ENCODE measurements at places on chromosomes 13 and 19.
A peak's percentile ranks its signal among the peaks of the same experiment; 100 is the strongest.

- DNase-seq, result peak; percentile 75
These were observed 807 bp downstream of the MISP3 start for GRCh38 chr19:14073261-14073924.

- no peak for DNase-seq
These were observed 4.9 kb downstream of the UCHL3 start for GRCh38 chr13:75554464-75554863.

DNA sequence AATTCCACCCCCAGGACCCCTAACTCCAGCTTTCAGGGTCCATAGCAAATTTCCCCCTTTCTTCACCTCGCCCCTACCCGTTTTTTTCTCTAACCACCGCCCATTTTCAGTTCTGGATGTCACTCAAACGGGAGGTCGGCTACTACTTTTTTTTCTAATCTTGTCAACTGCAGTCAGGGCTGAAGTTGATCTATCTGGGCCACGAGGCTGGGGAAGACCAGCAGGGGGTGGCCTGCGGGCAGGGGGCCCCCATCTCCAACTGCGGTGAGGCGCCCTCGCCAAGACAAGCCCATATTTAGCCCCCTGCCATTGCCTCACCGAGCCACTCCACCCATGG, 748 bp downstream of the LHFPL6 start:
- no peak for DNase-seq

- DNase-seq, result peak; percentile 72
These were observed 1.8 kb downstream of the LONP1 start for GRCh38 chr19:5718037-5718578.

DNA sequence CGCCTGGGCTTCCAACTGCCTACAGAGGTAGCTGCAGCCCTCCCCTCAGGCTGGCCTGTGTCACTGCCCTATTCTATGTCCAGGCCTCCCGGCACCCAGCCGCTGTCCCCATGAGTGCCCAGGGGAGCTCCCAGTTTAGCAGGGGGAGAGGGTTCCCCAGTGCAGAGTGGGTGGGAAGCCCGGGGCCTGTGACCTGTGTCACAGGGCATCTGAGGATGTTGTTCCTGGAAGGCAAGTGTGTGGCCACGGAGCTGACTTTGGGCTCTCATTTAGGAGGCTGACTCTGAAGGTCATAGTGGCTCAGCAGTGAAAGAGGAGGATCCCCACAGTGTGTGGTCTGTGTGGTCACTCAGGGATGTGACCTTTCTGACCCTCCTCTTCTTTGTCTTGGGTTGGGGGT, 25.1 kb downstream of the PPP1R37 start:
- no peak for DNase-seq

DNA sequence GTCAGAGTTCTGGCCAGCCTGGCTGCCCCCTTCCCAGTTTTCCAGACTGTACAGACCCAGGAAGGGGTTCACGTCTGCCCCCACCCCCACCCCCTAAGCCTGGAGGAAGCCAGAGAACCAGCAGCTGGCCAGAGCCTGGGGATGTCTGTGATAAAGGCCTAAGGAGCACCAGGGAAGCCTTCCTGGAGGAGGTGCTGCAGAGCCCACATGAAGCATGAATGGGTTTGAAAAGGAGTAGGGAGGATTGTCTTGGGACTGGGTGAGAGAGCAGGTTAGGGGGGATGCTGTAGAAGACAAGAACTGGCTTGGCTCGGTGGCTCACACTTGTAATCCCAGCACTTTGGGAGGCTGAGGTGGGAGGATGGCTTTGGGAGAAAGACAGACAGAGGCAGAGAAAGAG, 5.8 kb downstream of the SHKBP1 start:
- no peak for DNase-seq

DNA sequence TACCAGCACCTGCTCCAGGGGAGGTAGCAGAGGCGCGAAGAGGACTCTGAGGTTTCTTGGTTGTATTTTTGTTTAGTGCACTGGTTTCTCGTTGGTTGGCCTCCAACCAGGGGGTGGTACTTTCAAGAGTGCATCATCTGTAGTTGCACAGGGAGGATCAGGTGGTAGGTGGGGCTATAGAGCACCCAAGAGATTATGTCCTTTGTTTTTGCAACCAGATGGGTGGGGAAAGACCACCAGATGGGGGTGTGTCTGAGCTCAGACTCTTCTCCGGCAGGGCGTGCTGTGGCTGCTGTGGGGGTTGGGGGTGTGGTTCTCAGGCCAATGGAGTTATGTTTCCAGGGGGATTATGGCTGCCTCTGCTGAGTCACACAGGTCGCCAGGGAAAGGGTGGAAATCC, 254.4 kb upstream of the KLF12 start:
- no peak for DNase-seq

GRCh38 chr13:20291675-20292074, 59.6 kb upstream of the GJB6 start:
- DNase-seq, result no peak

DNA sequence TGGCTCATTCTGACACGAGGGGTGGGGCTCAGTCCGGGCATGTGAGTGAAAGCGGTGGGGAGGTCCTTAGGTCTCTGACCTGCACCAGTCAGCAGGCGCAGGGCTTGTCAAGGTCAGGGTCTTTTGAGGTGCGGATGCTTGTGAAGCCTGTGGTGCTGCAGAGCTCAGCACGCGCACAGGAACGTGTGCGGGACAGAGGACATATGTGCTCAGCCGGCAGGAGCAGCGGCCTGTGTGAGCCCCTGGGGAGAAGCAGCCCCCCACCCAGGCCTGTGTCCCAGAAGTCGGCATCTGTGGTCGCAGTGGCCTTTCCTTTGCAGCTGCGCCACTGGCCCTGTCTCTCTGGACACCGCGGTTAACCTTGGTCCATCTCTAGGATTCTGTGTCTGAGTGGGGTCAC, 30.9 kb downstream of the ATP4B start:
- DNase-seq, result no peak

GRCh38 chr19:49665351-49666119, at the start of the genes BCL2L12 and IRF3:
TSS of gene BCL2L12 (plus strand) at chr19:49665933. CDS start at chr19:49666693, 760 bp downstream.
TSS of gene IRF3 (minus strand) at chr19:49665857. CDS start at chr19:49664838, 1,019 bp downstream.
- peak; percentile 97 for DNase-seq

DNA sequence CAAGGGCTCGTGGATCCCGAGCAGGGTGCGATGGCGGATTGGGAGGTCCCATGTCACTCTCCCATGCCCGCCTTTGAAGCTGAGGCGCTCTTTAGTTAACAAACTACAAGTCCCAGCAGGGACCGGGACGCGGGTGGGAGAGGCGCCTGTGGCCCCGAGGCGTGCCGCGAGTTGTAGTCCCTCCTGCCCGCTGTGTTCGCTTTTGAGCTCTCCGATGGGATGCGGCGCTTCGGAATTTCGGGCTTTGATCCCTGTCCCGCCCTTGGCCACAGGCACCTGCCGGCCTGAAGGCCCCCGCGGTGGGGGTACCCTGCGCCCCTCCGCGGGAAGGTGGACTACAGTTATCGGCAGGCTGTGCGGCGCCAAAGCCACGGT, 11.0 kb downstream of the CYTH2 start:
- DNase-seq, result no peak

DNA sequence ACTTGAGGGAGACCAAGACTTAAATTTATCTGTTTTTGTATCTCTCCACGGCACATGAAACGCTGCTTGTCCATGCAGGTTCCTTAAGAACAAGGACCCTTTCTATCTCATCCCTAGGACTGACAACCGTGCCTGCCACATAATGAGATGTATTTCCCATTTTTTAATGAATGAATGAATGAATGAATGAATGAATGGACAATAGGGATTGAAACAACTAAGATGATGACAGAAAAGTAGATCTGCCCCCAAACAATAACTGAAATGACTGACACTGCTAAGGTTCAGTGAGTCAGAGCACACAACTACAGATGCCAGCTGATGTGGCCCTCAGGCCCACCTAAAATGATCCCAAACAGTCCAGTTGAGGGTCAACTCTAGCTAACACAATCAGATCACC, 69.8 kb downstream of the USP12 start:
- no peak for DNase-seq

DNA sequence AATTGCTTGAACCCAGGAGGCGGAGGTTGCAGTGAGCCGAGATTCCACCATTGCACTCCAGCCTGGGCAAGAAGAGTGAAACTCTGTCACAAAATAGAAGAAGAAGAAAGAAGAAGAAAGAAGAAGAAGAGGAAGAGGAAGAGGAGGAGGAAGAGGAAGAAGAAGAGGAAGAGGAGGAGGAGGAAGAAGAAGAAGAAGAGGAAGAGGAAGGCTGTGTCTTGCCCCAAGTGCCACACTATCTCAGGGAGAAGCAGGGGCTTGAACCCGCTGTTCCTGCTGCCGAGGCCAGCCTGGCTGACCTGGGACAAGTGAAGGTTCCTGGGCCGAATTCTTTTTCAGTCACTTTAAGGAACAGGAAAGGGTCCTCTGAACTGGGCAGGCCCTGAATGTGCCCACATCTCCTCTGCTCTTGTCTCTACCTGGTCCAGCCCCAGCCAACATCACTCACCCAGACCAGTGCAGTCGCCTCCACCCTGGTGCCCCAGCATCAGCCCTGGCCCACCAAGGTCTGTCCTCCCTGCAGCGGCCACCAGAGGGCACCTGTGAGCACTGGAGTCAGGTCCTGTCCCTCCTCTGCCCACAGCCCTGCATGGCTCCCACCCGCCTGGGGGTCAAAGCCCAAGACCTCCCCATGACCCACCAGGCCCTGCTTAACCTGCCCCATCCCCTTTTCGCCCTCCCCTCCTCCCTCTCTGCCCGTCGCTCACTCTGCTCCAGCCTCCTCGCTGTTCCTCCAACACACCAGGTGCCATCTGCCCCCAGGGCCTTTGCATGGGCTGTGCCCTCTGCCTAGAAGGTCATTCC, 20.0 kb downstream of the TICAM1 start:
- DNase-seq, result peak; percentile 69

- no peak for DNase-seq
These were observed 954.1 kb upstream of the MIR17HG start for GRCh38 chr13:90393408-90393807.

DNA sequence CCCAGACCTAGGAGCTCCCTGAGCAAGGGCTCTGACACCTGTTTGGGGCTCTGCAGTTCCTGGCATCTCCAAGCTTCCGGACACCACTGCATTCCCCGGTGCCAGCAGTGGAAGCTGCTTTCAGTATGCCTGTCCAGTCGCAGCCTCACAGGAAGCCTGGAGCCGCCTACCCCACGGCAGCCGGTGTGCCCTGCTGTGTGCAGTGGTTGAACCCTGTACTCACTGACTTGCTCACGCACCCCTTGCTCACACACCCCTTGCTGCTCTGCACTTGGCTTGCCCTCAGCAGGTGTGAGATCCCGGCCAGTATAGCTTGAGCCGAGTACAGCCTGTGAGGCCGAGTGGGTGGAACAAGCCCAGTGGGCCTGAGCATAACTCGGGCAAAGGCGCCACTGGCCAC, 70.3 kb downstream of the PIBF1 start:
- no peak for DNase-seq

GRCh38 chr19:13557756-13558398, 51.6 kb upstream of the CACNA1A start:
- no peak for DNase-seq

GRCh38 chr19:12478234-12478941, 6.2 kb downstream of the ZNF709 start:
- no peak for DNase-seq

DNA sequence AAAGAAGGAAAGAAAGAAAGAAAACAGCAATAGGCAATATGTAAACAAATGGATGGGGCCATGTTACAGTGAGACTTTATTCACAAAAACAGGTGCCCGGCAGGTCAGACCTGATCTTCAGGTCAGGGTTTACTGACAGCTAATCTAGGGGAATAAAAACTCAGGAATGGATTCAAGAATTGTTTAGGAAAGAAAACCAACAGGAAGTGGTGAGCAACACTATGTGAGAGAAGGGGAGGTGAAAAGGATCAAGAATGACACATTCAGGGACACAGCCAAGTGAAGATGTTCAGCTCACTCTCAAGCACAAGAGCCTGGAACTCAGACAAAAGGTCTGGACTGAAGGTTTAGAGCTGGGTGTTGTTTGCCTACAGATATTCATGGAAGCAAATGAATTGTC, 244.5 kb downstream of the EFNB2 start:
- DNase-seq, result peak; percentile 73

- no peak for DNase-seq
These were observed 116.2 kb upstream of the FNDC3A start for GRCh38 chr13:48859272-48860105.

- DNase-seq, result no peak
These were observed 14.4 kb upstream of the SYCN start for GRCh38 chr19:39218230-39219007.

DNA sequence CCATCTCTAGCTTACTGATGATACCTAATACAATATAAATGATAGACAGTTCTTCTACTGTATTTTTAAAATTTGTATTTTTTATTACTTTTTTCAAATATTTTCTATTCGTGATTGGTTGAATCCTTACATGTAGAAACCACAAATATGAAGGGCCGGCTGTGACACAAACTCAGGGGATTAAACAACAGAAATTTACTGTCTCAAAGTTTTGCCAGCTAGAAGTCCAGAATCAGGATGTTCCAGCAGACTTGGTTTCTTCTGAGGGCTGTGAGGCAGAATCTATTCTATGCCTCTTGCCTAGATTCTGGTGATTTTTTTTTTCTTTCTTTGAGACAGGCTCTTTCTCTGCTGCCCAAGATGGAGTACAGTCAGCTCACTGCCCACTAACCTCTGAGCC, 13.8 kb downstream of the FPR1 start:
- DNase-seq, result no peak

GRCh38 chr13:20136781-20137703, 23.8 kb downstream of the GJA3 start:
- DNase-seq, result no peak

- no peak for DNase-seq
These were observed 62.6 kb downstream of the LATS2 start for GRCh38 chr13:20998649-20999415.

DNA sequence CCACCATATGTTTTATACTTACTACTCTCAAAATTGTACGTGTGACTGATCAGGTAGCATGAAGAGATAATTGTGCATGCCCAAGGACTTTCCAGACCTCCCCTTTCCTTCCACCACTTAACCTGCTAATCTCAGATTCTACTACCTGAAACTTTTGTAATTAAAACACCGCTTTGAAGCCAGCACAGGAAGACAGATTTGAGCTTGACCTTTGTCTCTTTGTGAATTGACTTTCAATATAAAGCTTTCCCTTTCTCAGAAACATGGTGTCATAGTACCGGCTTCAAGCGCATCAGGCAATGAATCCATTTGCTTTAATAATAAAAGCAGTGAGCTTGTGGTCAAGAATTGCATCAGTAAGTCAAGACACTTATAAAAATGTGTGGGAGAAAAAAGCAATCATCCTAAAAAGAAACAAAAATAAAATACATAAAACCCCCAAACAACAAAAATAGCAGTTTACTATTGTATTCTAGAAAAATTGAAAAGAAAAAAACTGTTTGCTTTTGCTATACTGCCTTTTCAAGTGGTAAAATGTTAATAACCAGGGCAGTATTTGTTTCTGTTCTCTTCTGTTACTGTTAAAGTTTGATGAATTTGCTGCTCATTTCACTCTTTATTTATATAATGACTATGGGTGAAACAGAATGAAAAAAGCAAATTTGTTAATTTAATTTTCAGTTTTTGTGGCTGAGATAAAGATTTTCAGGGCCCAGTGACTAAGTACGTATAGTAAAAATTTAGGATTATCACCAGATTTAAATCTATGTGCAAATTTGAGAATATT, 2075.3 kb downstream of the PCDH9 start:
- DNase-seq, result no peak
